ENCODE measurements at places on chromosomes 2 and 18. TPM values are rescaled to one million over a fixed set of nuclear protein-coding genes. Genes with fewer than 3 reads are reported as not detected.

Gene ATP8B1
- polyA plus RNA-seq, result 28.4 TPM

Gene PRKAG3
- polyA plus RNA-seq, result not detected

- no peak for DNase-seq
These were observed 149.9 kb upstream of the RAB6C start for GRCh38 chr2:129829588-129829987.

GRCh38 chr2:229641676-229642075, 72.7 kb downstream of the DNER start:
- DNase-seq, result no peak

GRCh38 chr2:44479127-44479887, 117.6 kb downstream of the CAMKMT start:
- peak; percentile 63 for DNase-seq

GRCh38 chr18:45286431-45286830, 328.8 kb upstream of the SLC14A2 start:
- no peak for DNase-seq

- no peak for DNase-seq
These were observed 340.4 kb upstream of the MMADHC start for GRCh38 chr2:149928011-149928410.
